ENCODE measurements at places on chromosomes 13 and 19.

DNA sequence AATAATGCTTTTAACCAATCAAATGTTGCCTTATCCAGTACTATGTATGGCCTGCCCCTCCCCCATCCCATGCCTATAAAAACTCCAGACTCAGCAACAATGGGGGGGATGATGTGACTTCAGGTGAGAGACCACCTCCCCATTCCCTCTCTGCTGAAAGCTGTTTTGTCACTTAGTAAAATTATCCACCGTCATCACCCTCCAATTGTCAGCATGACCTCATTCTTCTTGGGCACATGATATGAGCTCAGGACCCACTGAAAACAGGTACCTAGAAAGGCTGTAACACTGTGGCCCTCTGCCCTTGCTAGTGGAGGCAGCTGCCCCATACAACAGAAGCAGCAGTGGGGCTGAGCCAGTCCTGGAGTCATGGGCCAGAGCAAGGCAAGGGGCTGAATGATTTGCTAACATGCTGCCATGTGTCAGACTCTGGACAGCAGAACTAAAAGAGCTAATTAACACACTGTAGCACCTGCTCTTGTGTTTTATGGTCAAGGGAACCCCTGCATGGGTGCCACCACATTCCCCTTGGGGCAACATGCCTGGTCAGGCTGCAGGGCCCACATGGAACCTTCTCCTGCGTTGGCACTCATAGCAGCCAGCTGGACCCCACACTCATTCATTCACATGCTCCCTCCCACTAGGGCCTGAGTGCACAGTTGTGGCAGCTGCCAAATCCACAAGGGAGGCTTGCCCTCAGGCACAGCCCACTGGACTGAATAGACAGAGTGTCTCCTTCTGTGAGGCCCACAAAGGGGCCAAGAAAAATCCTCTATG, 722.2 kb upstream of the PCDH20 start:
- DNase-seq, result no peak

DNA sequence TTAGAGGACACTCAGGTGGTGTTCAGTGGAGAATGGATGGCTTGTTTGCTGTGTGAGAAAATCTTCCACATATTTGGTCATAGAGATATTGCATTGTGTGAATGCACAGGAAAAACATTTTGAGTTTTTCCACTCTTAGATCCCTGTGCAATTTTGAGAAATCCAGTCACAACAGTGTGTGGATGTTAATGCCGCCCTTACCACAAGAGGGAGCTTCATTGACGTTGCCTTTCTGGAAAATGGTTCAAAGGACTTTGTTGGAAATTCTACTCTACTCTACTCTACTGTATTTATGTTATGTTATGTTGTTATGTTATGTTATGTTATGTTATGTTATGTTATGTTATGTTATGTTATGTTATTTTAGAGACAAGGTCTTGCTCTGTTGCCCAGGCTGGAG, 13.4 kb downstream of the ZNF20 start:
- DNase-seq, result no peak

DNA sequence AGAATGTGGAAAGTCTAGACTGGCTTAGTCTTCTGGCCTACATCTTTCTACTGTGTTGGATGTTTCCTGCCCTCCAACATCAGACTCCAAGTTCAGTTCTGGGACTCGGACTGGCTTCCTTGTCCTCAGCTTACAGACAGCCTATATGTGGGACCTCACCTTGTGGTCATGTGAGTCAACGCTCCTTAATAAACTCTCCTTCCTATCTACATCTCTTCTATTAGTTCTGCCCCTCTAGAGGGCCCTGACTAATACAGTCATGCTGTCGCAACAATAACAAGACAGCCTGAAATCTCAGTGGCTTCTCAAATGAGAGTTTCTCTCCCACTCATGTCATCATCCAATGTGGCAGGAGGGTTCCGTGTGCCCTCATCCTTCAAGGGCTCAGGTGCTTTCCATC, 347.8 kb downstream of the MZT1 start:
- DNase-seq, result no peak

DNA sequence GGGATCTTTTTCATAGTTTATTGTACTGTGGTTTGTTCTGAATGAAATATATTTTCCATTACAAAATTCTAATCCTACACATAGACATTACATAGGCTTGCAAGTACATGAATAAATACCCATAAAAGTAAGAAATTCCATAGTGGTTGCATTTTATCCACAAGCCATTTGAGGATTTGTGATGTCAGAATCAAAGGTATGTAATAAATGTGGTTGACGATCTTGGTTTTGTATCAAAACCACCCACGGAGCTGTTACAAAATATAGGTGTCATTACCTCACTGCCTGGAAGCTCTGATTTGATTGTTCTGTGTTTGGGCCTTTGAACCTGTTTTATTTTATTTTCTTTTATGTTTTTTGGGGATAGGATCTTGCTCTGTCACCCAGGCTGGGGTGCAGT, 125.1 kb downstream of the NALCN start:
- no peak for DNase-seq

GRCh38 chr19:33414667-33415605, 41.4 kb downstream of the CEBPG start:
- DNase-seq, result no peak

GRCh38 chr19:19485161-19485997, 30.0 kb downstream of the TSSK6 start:
- no peak for DNase-seq

DNA sequence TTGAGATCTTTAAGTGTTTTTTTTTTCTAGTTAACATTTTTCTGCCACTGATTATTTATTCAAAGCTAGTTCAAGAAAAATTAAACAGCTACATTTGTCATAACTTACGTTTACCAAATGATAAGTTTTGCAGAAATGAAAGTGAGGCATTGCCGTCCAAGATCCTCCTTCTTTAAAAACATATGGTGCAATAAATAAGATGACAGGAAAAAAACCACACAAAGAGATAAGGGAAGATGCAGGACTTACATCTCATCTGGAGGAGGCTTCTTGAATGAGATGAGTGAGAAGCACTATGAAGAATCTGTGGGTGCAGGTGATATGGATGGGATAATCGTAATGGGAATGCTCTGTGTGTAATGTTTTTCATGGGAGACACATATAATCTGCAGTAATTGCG, 12.4 kb downstream of the TNFSF13B start:
- no peak for DNase-seq

Measured in hypothalamus (tissue), 51 donors.